NCI-H2081 (cell line): ENCODE measurements at places on chromosomes 4 and X.

- no peak for DNase-seq
Measured at GRCh38 chr4:152945639-152946038, 9.5 kb downstream of the FHDC1 start.

GRCh38 chr4:27010334-27010940 lies 149.8 kb downstream of the STIM2 start:
- DNase-seq = peak; percentile 51

DNA sequence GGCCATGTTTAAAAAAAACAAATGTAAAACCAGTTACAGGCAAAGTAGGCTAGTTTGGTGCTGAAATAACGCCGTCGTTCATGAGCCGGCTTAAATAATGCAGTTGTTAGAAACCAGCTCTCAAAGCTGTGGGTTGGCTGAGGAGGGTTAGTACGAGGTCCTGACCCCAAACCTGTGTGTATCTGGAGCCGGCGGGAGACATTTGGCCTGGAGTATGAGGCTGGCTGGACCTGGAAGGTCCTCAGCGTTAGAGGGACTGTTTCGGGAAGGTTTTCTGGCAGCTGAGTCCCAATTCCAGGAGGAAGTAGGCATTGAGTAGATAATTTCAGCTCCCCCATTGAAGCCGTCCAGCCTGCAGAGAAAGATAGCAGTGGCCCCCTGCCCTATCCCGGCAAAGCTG lies 73.4 kb upstream of the PPP2R3B start:
- no peak for DNase-seq

GRCh38 chr4:138677748-138678147 lies 337.8 kb upstream of the NOCT start:
- no peak for DNase-seq

DNA sequence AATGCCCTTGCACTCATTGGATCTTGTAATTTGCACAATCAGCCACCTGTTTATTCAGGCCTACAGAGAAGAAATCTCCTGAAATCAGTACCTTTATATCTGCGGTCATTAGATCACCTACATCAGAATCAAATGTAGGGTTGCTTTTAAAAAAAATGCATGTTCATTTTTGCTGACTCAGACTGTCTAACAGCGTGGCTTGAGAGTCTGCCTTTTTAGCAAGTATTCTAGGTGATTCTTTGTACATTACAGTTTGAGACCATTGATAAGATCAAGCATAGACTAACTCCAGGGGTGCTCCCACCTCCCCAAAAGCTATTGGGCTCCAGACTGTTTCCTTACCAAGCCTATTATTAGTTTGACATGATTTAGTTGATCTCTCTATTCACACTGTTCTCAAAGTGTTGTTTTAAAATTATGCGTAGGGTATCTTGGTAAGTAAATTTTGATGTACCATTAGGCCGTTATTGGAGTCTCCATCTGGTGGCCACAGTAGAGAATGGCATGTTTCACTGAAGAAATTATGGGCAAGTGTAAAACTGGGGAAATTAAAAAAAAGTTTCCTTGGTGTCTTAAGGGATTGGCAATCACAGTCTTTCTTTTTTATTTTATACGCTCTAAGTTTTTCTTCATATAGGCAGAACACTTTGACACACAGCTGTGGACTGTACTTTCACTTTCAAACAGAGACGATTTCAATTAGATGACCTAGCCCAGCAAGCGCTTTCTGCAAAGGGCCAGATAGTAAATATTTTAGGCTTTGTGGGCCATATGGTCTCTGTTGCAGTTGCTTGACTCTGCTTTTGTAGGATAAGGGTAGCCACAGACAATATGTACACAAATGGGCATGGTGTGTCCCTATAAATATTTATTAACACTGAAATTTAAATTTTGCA lies 33.7 kb upstream of the MSL3 start:
- DNase-seq = peak; percentile 31

DNA sequence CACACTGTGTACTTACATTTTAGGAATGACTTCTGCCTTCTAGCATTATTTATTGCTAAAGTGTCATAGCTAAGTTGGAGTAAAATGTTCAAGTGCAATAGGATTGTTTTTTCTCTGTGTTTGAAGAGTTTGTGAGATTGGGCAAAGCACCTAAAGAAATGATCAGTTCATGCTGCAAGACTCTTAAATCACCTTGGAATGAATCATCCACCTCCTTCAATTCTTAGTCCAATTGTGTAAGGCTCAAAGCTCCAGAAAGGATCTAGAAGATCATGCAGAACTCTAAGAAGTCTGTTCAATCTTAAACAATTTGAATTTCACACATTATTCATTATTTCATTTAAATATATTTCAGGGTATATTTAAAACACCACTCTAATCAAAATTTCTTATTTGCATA lies 137.1 kb downstream of the AMELX start:
- DNase-seq = no peak
